ENCODE measurements at places on chromosomes 6 and 20. TPM values are rescaled to one million over a fixed set of nuclear protein-coding genes. Genes with fewer than 3 reads are reported as not detected.

GRCh38 chr6:45714741-45715507 is 300.7 kb downstream of the CLIC5 start:
- ATAC-seq = peak; percentile 24

TFAP2D gene
- total RNA-seq = not detected

LPA gene
- total RNA-seq = not detected

DNA sequence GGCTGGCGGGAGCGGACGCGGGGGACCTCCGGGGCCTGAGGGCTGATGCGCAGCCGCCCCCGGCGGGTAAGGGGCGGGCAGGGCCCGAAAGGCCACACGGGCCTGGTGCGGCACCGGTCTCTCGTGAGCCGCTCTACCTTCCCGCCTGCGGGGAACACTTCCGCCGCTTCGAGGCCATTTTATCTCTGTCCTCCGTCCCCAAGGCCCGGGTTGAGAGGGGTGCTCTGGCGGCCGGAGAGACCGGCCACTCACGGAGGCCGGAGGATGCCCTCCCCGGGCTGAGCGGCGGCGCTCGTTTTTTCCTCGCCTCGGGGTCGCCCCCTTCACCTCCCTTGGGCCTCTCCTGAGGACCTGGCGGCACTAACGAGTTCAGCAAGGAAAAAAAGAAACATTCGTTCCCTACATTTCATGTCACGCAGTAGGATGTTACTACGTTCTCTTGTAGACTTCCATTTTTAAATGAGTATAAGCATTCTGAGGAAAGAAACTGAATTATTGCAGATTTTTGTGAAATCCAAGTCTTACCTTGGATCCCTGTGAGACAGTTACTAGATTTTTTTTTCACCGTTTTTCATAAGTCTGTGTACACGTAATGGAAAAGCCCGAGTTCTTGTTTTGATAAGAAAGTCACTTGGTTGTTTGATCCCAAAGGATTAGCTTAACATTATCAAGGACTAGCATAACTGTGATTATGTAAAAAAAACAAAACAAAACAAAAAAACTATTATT is 575 bp downstream of the WTAP start:
- ATAC-seq = peak; percentile 33

GRCh38 chr6:45815466-45816125 is 200.1 kb downstream of the CLIC5 start:
- ATAC-seq = no peak

NELFCD gene
- total RNA-seq = 124 TPM

DNA sequence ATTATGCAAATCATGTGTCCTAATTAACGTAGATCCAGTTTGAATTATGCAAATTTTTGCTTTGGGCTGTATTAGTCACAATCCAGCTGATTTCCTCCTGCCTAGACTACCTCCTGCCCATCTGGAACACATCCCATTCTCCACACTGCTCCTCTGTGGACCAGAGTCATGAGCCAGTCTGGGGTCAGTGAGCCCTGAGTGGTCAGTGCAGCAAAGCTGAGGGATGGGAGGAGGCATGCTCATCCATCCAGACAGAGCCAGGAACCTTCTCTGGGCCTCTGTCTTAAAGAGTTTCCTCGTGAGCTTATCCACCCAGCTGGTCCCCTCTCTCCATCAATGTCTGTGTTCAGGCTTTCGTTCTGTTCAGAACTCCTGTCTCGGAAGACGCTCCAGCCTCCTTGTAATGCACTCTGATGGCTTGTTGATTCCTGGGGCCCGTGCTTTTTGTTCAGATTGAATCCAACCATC is 747.8 kb downstream of the PTPRT start:
- no peak for ATAC-seq

DNA sequence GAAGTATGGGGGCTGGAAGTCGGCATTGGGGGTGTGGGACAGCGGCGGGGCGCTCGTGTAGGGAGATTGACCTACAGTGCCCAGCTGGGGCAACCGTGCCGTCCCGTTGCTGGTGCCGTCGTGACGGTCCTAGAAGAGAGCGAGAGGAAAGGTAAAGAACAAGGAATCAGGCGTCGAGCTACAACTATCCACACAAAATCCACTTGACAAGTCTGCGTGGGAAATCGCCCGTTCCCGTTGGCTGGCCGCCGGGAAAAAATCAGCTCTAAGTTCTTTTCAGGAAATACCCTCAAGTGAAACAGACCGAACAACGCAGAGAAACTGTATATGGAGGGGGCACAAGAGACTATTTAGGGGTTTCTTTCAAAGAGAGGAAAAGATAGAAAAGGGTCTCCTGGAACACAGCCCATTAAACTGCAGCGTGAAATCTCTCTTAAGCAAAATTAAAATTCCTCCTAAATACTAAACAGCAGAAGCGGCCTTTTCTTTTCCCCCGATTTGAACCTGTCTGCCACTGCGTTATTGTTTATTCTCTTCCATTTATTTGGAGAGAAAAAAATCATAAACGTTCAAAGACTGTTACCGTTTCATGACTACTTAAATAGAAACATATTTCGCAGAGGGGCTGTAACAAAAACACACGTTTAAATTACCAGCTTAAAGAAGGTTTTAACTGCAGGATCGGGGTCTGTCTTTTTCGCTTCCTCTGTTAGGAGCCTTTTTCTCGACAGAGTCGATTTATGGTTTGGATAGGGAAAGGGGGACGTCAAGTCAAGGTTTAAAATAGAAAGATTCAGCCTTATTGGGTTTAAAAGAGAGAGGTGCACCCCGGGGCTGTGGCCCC is 4.4 kb downstream of the TFAP2A start:
- ATAC-seq = no peak

DNA sequence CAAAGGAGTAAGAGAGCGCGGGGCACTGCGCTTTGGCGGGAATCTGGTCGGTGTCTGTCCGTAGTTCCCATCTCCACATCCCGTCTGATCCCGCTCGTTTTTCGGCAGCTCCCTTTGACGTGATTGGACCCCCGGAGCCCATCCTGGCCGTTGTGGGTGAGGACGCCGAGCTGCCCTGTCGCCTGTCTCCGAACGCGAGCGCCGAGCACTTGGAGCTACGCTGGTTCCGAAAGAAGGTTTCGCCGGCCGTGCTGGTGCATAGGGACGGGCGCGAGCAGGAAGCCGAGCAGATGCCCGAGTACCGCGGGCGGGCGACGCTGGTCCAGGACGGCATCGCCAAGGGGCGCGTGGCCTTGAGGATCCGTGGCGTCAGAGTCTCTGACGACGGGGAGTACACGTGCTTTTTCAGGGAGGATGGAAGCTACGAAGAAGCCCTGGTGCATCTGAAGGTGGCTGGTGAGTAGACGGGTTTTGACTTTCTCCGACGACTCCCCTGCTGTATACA is 1.4 kb downstream of the BTN1A1 start:
- peak; percentile 73 for ATAC-seq

RFX6 gene
- not detected for total RNA-seq

- ATAC-seq = no peak
Observed at GRCh38 chr6:150177952-150178520, 35.2 kb downstream of the PPP1R14C start.

PTCHD4 gene
- total RNA-seq = not detected

GRCh38 chr6:15861486-15861885 is 198.7 kb upstream of the DTNBP1 start:
- no peak for ATAC-seq

GRCh38 chr20:53161473-53161872 is 189.3 kb downstream of the TSHZ2 start:
- no peak for ATAC-seq

- ATAC-seq = no peak
Observed at GRCh38 chr20:25100914-25101313, 19.0 kb upstream of the VSX1 start.

GRCh38 chr20:57570145-57570850 is 9.4 kb downstream of the PCK1 start:
- no peak for ATAC-seq

DNA sequence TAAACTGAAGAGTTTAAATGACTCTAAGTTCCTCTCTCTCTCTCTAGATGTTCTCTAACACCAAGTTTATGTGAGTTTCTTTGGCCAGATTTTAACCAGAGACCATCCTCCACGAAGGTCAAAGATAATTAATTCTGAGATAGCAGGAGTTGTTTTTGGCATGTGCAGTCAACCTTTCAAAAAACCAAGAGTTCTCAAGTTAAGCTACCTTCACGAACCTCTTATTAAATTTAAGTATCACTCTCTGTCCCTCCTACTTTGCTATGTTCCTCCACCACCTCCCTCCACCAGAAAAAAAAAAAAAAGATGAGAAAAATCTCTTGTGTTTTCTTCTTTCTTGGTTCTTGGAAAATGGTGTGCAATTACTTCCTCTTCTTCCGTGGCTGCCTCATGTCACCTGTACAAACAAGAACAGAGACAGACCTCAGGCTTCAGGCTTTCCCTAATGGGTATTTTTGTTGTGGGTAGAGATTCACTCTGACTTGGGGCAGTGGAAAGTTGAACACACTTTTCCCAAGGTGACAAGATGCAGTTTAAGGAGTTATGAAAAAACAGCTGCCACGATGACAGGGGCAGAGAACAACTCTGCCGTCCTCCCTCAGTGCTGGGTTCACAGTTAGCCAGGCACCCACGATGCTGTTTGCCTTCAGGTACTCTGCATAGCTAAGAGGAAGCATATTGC is 64.3 kb downstream of the ADTRP start:
- peak; percentile 43 for ATAC-seq

DNA sequence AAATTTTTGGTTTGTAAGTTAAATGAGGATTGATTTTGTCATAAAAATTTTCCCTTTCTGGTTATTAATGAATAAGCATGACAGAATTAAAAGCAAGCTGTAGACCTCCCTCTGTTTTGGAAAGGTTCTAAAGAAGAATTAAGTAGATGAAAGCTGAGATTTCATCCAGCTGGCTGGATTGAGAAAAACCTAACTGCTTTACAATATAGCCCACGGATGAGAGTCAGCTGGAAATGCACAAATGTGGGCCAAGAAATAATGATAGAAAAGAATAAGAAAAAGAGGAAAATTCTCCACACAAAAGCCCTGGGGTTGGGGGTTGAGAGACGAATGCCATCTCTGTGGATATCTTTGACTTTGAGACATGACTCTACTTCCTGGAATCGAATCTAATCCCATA is 631.6 kb downstream of the HDGFL1 start:
- no peak for ATAC-seq

- no peak for ATAC-seq
Observed at GRCh38 chr20:58382096-58382495, 6.9 kb upstream of the VAPB start.

PLCB4 gene
- not detected for total RNA-seq

IL17A gene
- total RNA-seq = 141 TPM

ISM1 gene
- total RNA-seq = 0.34 TPM

DNA sequence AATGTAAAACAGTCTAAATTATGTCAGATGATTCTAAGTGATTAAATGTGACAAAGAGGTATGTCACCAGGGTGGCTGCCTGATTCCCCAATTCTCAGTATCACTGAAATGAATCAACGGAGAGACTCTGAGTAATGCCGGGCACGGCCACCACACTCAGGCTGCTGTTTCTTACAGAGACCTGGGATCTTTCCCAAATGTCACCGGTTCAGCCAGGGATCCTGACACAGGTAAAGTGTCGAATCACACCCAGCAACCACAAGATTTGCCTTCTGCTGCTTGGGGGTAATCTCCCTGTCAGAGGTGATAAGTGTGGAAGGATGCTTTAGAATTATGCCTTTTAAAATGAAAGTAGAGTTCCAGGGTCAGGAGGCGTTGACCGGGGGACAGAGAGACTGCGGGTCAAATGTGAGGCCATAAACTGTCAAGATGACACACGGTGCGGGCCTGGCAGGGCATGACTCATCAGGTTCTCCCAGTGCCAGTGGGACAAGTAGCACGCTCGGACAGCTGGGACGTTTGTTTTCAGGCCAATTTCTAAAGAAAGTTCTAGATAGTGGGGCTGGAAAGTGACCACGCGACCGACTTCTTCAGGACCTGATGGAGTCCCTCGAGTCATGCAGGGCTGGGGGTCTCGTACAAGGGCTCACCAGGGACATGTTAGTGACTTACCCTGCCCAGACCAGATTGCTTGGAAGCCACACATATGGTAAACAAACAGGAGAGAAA is 48.9 kb downstream of the PRDM1 start:
- peak; percentile 97 for ATAC-seq

WFDC12 gene
- total RNA-seq = not detected

- no peak for ATAC-seq
Observed at GRCh38 chr6:4564801-4565271, 211.4 kb upstream of the CDYL start.

TMEM244 gene
- not detected for total RNA-seq

GNMT gene
- total RNA-seq = 0.30 TPM

- no peak for ATAC-seq
Observed at GRCh38 chr6:95288251-95288650, 289.1 kb upstream of the MANEA start.

DNA sequence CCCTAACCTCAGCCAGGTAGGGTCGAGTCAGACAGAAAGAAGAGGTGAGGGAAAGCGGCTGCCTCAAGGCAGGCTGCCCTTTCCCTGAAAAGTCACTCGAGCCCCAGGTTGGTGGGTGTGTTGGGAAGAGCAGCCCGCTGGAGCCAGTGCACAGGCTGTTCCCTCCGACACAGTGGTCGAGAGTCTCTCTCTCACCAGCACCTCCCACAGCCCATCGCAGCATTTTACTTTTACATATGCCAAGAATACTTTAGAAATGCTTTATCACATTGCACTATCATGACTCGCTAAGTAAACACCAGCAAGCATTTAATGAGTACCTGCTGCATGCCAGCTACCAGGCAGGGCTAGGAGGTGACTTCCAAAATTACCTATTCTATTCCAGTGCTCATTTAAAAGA is 1.7 kb downstream of the PRPH2 start:
- no peak for ATAC-seq

DNA sequence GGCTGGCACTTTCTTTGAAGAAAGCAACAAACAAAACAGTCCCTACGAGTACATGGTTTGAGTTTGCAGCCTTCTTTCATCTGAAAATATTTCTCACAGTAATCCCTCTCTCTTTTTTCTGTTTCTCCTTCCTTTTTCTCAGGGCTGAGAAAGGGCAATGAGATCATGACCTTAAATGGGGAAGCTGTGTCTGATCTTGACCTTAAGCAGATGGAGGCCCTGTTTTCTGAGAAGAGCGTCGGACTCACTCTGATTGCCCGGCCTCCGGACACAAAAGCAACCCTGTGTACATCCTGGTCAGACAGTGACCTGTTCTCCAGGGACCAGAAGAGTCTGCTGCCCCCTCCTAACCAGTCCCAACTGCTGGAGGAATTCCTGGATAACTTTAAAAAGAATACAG is 80.7 kb upstream of the CLDN20 start:
- ATAC-seq = no peak

DNA sequence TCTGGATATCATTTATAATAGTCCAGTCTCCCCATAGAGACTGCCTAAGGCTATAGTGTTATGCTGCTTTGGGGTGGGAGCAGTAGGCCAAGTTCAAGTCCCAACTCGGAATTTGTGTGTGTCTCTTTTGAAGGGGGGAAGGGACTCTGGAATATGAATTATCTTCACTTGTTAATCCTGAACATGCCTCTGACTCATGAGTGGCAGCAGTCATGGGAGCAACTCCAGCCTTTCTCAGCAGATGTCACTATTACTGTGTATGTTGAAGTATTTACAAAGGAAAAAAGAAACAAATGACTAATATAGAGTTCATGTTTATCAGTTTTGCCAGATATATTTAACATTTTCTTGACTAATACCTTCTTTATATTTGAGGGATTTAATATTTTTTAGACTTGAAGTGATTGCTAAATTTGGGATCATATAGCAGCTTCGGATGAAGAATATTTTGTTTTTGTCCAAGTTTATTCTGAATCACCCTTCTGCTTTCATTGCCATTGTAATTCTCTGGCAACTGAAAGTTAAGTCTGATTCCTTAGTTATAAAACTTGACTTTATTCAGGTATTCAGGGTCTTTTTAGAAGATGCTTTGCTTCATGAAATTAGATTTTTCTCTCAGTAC is 23.4 kb downstream of the FAM217A start:
- no peak for ATAC-seq
